Frontal cortex (tissue), 4 donors: ENCODE measurements at places on chromosomes 3 and 15. TPM values are rescaled to one million over a fixed set of nuclear protein-coding genes. Genes with fewer than 3 reads are reported as not detected.

Gene FBXW12
- 1.6 TPM for total RNA-seq

Gene GOLGA8R
- total RNA-seq: 0.82 TPM

Gene PLSCR2
- total RNA-seq: not detected

DNA sequence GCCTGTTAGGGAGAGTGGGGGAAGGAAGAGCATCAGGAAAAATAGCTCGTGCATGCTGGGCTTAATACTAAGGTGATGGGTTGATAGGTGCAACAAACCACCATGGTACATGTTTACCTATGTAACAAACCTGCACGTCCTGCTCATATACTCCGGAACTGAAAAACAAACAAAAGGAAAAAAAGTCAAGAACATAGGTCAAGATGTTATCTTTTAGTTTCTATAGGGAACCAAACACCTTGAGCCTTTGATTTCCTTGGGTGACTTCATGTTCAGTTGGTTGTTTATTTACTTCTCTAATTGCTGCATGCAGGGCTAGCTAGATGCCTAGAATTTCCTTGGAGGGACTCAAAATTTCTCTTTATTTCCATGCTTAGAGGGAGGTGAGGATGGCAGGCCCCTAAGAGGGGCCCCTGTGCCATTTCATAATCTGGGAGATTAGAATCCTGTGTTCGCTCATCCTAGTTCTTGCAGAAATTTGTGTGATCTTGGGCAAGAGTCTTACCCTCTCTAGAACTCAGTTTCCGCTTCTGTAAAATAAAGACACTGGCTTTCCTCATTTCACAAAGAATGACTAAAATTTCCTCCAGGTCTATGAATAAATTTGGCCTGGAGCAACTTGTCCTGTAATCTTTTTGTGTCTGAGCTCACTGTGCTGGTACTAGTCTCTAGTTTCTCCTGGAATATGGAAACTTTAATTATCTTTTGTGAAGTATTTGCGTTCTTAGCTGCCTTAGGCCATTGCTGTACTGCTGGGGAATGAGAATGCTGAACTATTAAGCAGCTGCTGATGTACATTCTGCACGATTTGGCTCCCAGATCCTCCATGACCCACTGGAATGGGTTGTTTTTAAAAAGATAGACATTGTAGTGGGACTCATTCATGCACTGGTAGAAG, 457.5 kb downstream of the EDEM1 start:
- DNase-seq: no peak

DNA sequence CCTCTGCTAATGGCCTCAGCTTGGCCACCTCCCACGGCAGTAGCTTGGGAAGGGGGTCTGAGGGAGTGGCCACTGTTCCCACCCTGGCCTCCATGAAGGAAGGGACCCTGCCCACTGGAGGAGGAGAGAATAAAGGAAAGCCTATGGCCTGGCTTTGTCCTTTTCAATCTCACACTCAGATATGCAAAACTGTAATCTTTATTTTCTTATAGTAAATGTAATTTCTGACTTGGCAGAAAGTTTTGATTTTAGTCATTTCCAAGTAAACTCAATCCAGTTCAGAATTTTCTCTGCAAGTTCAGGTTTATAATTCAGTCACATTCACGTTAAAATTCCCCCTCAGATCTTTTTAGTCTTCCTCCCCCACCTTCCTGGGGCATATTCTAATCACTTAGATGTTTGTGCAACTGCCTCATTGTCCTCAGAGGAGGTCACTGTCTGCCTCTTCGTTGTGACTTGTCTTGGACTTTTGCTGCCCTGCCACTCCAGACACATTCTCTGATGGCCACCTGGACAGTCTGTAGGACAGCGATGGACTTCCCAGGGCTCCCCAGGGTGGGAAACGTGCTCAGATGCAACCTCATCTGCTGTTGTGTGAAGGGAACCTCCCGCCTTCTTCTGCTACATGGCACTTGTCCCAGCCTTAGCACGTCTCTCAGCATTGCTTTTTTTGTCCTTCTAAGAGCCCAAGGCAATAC, 222.8 kb upstream of the TBL1XR1 start:
- DNase-seq: no peak

GRCh38 chr15:100163961-100164360, 177.8 kb downstream of the ADAMTS17 start:
- DNase-seq: no peak
